Renal pelvis (tissue), 12 donors: ENCODE measurements at places on chromosomes 4 and X.

DNA sequence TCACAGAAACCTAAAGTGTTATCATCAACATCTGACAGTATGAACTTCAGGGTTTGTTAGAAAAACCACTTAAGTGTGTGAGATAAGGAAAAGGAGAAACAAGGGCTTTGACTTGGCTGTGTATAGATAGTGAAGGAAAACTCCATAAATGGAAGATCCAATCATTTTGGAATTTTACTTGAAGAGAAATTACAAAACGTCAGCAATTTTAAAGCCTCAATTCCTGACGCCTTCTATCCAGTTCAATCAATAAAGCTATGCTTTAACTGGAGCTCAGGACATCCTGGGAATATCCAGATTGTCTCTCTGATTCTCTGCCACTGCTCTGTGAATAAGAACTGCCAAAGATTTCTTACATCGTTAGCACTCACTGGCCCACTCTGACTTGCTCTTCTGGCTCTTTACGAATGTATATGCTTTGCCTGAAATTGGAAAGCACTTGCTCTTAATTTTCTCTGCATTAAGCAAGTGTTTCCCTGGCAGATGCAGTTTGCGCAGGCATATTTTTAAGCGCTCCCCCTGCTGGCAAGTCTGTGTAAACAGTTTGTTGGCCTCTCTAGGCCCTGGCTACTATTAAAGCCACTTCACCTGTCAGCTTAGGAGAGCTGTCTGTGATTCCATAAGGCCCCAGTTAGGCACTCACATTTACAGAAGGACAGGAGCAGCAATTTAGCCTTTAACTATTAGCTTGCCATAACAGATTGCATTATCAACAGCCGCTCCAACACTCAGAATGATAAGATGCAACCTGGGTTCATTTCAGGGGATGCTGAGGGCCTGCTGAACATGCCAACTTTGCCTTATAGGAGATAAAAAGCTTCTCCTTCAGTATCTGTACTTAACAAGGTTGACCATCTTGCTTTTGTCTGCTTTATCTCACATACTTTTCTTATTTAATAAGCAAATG lies 251.4 kb upstream of the DDX53 start:
- DNase-seq = peak; percentile 23

- no peak for DNase-seq
Observed at GRCh38 chr4:103499094-103499493, 220.7 kb downstream of the TACR3 start.

DNA sequence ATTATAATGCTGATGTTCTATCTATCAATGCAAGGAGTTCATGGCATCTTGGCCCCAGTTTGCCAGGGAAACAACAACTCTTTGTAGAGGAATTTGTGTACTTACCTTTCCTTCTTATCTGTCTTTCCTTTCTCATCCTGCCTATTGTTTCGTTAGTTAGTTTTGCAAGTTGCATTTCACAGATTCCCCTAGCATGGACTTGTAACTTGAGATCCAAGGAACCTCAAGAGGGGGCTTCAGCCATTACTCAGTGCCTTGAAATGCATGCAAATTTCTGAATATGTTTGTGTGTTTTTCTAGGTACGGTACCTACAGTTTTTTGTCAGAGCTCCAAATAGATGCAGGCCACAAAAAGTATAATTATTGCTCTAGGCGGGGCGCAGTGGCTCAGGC lies 203.6 kb downstream of the LDB2 start:
- DNase-seq = no peak

DNA sequence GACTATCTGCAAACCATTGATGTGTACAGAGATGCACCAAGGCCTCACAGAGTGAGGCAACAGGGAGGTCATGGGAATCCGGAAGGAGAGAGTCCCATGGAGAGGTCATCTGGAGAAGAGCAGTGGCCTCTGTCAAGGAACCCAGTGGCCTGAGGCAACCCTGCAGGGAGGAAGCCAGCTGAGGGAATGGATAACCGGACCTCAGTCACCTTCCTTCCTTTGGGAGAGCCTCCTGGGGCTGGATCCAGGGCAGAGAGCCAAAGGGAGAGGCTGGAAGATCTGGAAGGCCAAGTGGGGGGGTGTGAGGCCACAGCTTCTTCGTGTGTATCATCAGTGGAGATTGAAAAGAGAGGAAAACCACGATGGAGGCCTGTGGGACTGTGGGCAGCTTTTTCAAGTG lies 24.3 kb upstream of the CD38 start:
- no peak for DNase-seq

GRCh38 chrX:41180194-41180908 lies 95.1 kb downstream of the USP9X start:
- DNase-seq = peak; percentile 58

DNA sequence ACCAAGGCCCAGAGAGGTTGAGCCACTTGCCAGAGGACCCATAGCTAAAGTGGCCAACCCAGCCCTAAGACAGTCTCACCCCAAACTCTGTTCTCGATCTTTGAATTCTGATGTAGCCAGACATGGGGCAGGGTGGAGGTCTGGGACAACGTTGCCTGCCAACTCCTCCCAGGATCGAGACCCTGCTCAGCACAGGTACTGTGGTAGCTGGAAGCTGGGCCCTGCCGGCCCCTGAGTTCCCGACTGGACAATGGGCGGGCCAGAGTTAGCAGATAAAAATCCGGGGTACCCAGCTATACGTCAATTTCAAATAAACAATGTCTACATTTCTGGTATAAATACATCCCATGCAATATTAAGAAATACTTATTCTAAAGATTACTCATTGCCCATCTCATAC lies 35.3 kb downstream of the ADRA2C start:
- no peak for DNase-seq

GRCh38 chr4:143404555-143404954 lies 67.9 kb downstream of the GAB1 start:
- DNase-seq = no peak
